ENCODE measurements at places on chromosomes 12 and 14.

GRCh38 chr14:103332143-103332919 lies 1.7 kb upstream of the EIF5 start:
- no peak for DNase-seq

GRCh38 chr12:25308756-25309155 lies 58.0 kb upstream of the KRAS start:
- no peak for DNase-seq

GRCh38 chr12:68237619-68238018 lies 12.0 kb upstream of the IL26 start:
- DNase-seq: no peak

GRCh38 chr12:120710805-120711296 lies 593 bp downstream of the UNC119B start:
- peak; percentile 30 for DNase-seq

All from CD4-positive, alpha-beta T cell treated with Interleukin-17A for 1 hour (primary cell).